ENCODE measurements at places on chromosomes 1 and 21.

- no peak for DNase-seq
Observed at GRCh38 chr1:61337981-61338848, 255.9 kb downstream of the NFIA start.

DNA sequence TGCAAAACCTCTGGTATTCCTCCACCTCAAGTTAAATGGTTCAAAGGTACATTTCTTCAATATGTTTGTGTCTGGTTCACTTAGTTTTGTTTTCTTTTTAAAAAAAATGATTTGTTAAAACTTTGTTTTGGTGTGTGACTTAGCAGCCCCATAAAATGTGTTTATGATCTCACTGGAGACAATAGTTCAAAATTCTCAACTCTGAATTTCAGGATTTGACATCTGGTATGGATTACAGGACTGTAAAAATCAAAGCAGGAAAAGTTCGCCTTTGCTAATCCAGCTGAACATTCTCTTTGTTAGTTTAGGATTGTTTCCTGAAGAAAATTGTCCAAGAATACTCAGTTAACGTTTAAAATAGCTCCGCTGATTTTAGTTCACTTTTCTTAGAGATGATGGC lies 231.7 kb downstream of the HMCN1 start:
- DNase-seq = no peak

GRCh38 chr1:91712393-91712792 lies 173.6 kb downstream of the TGFBR3 start:
- no peak for DNase-seq

- DNase-seq = no peak
Observed at GRCh38 chr1:230300322-230301301, 125.5 kb downstream of the PGBD5 start.

DNA sequence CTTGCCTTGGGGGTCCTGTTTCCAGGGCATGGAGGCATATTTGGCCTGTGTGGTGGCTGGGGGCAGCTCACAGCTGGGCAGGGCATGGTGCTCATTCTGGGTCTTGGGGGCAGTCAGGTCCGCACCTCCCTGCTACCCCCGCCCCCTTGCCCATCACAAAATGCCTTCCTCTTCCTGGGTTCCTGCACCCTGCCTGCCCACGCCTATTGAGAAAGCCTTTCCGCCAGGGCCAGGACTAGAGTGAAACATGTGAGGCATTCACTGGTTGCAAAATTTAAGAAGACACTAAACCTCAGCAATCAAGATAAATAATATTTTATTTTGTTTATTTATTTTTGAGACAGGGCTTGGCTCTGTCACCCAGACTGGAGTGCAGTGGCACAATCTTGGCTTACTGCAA lies 19.7 kb downstream of the PTAFR start:
- DNase-seq = no peak

DNA sequence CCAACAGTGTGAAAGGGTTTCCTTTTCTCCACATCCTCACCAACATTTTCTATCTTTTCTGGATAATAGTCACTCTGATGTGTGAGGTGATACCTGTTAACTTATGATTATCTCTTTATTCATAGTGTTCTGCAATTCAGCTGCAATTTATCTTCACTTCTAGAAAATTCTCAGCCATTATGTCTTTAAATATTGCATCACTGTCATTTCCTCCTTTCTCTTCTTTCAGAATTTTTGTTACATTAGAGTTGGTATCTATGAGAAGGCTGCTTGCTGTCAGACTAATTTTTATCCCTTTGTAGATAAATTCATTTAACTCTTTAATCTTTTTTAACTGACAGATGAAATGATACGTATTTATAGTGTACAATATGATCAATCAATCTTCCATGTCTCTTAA lies 30.5 kb upstream of the ATF3 start:
- DNase-seq = no peak

DNA sequence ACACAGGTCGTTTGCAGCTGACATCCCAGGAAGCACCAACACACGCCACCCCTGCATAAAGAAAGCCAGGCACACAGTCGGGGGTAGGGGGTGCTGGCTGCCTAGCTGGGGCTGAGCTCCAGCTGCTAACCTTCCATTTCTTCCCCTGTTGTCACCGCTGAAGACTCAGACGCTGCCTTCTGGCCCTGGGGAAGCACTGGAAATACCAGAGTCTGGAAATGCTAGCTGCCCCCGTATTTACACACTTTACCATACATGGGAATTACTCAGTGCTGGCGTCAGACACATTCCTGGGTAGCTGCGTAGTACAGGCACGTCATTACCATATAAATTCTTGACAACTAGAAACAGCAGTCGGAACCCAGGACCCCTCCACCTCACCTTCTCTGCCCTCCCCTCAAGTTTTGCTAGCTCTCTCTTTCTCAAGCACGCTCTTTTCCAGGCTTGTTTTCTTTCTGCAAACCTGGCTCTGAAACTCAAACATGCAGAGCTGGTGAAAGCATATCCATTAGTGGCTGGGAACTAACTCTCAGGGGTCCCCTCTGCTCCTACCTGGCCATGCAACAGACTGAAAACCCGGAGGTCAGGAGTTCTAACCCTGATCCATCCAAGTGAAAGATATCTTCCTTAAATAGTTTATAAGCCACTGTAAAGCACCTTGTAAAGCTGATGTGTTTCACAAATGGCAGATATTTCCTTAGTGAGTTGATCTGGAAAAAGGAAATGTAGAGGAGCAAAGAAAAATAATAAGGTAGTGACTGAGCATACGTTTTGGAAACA lies 3.3 kb downstream of the CSRP1 start:
- no peak for DNase-seq

DNA sequence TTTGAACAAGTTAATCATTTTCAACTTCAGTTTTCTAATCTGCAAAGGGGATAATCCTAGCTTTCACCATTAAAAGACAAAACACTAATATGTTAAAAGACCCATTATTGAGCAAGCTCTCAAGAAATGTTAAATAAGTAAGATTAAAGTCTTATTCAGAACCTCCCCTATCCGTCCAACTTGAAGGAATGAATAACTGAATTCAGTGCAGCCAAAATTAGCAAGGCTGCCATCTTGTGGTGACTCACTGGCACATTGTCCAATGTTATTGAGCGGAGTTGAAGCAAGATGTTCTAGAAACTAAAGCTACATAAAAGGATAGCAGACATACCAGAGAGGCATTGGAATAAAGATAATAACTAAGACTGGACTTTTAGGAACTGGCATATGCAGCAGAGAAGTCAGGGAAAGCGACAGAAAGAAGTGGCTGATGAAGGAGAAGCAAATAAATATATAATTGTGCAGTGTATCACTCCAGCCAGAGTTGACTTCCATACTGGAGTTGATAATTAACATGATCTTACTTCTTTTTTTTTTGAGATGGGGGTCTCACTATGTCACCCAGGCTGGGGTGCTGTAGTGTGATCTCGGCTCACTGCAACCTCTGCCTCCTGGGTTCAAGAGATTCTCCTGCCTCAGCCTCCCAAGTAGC lies 8.2 kb upstream of the CAP1 start:
- DNase-seq = peak; percentile 37

DNA sequence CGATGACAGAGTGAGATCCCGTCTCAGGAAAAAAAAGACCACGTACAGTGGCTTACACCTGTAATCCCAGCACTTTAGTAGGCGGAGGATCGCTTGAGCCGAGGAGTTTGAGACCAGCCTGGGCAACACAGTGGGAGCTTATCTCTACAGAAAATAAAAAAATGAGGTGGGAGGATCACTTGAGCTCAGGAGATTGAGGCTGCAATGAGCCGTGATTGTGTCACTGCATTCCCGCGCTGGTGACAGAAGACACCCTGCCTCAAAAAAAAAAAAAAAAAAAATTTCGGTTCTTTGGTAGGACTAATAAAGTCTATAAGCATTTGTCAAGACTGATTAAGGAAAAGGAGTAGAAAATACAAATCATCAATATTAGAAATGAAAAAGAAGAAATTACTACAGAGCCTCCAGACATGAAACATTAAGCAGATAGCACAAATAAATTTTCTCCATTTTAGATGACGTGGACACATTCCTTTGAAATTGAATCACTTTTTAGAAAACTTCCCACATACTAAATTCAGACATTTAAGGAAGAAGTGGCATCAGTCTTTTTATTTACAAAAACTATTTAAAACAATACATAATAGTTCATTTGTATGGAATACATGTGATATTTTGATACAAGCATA lies 30.4 kb downstream of the MORC3 start:
- no peak for DNase-seq

- DNase-seq = no peak
Observed at GRCh38 chr1:248596615-248597014, 885 bp downstream of the OR2T10 start.

GRCh38 chr1:46036894-46037839 lies 95.3 kb downstream of the PIK3R3 start:
- peak; percentile 86 for DNase-seq

All from activated CD4-positive, CD25-positive, alpha-beta regulatory T cell treated with anti-CD3 and anti-CD28 coated beads, Interleukin-2, amount 50 U/mL, for 72 hours (primary cell).